ENCODE measurements at places on chromosomes 6 and 20. TPM values are rescaled to one million over a fixed set of nuclear protein-coding genes. Genes with fewer than 3 reads are reported as not detected.

DNA sequence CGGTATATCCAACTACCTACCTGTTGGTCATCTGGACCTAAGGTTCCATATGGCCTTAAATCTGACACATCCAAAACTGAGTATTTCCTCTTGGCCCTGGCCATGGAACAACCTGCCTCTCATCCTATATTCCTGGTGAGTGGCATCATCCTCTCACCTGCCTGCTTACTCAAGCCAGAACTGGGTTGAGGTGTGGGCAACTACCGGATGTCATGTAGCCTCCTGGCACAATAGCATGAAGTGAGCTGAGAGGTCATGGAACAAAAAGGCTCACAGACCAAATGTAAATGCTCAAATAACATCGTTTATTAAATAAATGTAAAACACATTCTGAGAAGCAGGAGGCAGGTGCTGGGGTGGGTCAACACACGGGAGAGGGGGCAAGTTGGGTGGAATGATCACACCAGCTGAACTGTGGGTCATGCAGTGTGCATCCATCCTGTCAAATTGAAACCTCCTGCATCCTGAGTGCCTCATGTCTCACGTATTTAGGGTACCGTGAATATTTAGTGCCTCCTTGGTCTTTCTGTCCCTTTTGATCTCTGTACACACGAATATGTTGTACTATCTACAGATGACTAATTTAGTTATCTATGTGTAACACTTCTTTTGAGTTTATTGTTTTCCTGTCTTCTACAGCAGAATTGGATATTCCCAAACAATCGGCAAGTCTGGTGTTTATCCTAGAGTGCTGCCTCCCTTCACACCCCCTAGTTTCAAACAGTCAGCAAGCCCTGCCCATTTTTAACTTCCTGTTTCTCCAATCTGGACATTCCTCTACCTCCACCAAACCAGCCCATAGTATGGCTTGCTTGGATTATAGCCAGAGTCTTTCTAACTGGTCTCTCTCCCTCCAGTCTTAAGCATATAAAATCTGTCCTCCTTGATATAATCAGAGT is 7.9 kb upstream of the POU5F1 start:
- DNase-seq: no peak

DNA sequence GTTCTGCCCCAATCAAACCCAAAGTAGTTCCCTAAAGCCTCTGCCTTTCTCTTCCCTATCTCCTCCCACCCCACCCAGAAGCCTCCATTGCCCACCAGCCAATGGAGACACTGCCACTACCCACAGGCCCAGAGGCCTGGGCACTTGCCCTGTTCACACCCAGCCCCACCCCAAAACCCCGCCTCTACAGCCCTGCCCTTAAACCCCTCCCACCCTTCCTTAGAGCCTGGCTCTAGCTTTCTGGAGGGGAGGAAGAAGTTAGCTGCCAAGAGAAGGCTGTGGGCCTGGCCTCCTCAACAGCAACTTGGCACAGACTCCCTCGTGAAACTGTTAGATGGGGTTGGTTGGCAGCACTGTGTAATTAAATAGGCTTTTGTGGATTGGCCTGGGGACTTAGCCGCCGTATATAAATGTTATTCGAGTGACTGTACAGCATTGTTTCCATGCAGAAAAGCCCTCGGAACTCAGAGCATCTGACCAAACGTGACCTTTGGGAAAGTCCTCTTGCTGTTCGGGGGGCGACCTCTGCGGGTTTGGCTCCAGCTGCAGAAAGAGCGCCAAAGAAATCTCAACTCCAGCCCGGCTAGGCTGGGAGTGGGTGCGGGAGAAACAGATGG is 31.4 kb downstream of the COL11A2 start:
- no peak for DNase-seq

- DNase-seq: no peak
Observed at GRCh38 chr6:33956206-33956605, 152.4 kb upstream of the MLN start.

- DNase-seq: no peak
Observed at GRCh38 chr20:31829731-31830130, 10.6 kb downstream of the MYLK2 start.

DNA sequence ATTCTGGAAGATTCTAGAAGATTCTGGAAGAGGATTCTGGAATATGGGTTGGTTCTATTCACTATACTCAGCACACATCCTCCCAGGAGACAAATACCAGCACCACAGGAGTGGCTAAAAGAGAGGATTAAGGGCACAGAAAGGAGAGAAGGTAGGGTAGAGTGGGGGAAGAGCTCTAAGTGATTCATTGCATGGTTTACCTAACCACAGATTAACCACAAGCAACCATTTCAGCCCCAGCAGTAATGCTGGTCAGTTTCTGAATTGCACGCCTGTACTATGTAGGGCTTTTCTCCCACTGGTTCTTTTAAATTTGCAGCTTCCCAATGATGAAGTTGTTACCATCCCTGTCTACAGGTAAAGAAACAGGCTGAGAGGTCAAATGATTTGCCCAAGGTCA is 192.7 kb upstream of the PMEPA1 start:
- no peak for DNase-seq

GRCh38 chr6:132931936-132932514 is 117.7 kb downstream of the RPS12 start:
- no peak for DNase-seq

- no peak for DNase-seq
Observed at GRCh38 chr6:13709689-13710551, 1.7 kb downstream of the RANBP9 start.

- DNase-seq: no peak
Observed at GRCh38 chr6:78365473-78365872, 501.9 kb upstream of the IRAK1BP1 start.

RSPH9 gene
- not detected for total RNA-seq

GJA1 gene
- 2.1 TPM for total RNA-seq
